ENCODE measurements at places on chromosomes 16 and 17.

GRCh38 chr17:68634345-68634876 is 33.2 kb upstream of the FAM20A start:
- no peak for DNase-seq

DNA sequence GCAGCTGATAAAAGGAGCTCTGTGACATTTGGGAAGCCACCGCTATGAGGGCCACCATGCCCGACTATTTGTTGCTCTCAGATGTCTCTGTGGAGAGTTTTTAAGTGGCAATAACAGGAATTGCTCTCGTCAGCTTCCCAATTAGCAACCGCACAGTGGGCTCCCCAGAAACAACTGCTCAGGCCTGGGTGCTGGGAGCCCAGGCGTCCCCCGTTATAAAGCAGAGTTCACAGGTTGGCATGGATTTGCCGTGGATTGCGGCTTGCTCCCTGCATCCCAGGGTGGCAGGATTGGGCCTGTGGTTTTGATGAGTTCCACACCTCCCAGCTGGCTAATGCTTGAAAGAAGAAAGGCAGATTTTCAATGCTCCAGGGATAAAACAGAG is 289.9 kb downstream of the CPPED1 start:
- no peak for DNase-seq

DNA sequence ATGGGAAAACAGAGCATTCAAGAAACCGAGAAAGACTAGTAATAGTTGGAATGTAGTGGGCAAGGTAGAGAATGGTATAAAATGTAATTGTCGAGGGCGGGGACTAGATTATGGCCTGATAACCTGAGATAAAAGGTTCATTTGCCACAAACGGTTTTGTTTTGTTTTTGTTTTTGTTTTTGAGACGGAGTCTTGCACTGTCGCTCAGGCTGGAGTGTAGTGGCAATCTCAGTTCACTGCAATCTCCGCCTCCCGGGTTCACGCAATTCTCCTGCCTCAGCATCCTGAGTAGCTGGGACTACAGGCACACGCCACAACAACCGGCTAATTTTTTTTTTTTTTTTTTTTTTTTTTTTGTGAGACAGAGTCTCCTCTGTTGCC is 1.4 kb downstream of the NEK8 start:
- DNase-seq: no peak

DNA sequence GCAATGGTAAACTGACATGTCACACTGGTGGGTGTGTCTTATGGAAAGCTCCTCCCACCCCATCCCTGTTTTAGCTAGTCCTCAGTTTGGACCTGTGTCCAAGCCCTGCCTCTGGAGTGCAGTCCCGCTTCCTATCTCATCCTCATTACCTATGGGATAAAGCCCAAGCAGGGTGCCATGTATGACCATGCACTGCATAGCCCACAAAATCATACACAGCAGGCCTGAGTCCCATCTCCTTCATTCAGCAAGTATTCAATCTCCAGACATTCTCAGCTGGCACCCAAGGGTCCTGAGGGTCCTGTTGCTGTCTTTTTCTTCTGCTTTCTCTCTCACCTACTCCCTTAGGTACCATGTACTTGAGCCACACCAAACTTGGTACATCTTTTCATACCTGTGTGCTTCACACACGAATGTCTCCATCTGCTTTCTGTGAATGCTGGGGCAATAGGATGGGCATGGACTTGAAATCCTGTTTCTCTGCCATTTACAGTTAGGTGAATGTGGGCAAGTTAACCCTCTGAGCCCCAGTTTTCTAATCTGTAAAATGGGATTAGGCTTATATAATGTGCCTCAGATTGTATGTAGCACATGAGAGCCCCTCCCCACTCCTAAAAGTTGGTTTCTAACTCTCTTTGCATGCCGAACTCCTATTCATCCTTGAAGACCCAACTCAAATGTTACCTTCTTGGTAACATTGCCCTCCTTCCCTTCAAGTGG is 28.5 kb downstream of the TNS4 start:
- no peak for DNase-seq

DNA sequence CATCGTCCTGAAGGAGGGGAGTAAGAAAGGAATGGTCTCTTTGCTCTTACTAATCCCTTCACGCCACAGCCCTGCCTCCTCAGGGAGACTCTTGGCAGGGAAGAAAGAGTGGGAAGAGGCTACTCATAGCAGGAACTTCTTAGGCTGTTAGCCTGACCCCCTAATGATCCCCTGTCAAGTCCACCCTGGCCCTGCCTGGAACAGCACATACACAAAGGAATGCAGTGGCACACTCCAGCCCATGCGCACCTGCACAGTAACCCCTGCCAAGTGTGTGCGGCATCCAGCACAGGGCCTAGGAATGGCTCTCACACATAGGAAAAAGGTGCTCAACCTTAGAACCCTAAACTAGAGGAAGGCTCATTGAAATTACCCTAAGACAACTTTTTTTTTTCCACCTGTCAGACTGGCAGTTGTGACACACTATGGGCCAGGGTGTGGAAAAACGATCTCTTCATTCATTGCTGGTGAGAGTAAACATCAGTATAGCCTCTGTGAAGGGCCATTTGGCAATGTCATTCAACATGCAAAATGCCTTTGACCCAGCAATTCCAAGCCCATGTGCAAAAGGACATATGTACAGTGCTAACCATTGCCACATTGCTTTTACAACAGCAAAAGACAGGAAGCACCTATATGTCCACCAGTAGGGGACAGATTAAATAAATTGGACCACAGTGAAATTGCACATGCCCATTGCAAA is 50.1 kb downstream of the PIMREG start:
- DNase-seq: peak; percentile 37

DNA sequence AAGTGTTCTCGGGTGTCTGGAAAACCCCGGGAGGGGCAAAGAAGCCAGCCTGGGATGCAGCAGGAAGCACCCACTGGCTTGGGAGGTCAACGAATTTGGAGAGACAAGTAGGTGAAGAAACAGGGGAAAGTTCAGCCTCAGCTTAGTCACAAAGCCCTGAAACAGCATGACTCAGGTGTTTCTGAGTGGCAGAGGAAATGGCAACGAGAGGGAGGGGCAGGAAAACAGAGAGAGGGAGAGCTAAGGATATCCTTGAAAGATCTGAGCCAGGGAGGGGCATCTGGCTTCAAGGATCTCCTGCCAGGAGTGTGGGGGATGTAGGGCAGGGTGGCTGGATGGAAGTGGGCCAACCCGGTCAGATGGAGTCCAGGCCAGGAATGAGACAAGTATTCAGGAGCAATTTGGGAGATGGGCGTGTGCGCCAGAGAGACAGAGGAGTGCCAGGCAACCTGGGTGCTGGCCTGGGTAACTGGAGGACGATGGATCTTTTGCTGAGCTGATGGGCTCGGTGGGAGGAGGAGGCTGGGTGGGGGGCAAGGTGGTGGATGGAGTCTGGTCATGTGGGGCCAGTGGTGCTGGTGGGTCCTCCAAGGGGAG is 27.2 kb downstream of the ABCC3 start:
- peak; percentile 22 for DNase-seq

- DNase-seq: no peak
These were observed 55.7 kb downstream of the SOX9 start for GRCh38 chr17:72176516-72176851.

GRCh38 chr16:56781528-56781961 is 51.6 kb downstream of the NUP93 start:
- no peak for DNase-seq

GRCh38 chr17:39607057-39607850 is 466 bp downstream of the NEUROD2 start:
- DNase-seq: no peak

DNA sequence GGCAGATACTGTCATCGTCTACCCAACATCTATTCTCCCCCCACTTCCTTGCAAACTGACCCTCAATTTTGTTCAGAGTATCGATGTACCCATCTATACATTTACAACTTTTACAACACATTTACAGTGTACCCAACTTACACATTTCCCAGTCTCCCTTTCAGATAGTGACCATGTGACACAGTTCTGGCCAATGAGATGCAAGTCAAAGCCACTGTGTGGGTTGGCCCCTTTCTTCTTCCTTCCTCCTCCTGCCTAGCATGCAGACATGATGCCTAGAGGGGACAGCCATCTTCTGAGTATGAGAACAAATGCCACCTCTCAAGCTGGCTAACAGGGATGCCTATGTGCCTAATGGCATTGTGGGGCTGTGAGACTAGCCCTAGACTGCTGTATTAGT is 11.3 kb upstream of the NFAT5 start:
- DNase-seq: no peak

- DNase-seq: no peak
These were observed 56.4 kb downstream of the MPRIP start for GRCh38 chr17:17098551-17099179.

- DNase-seq: peak; percentile 65
These were observed 45.5 kb downstream of the CYTH1 start for GRCh38 chr17:78736526-78737079.

DNA sequence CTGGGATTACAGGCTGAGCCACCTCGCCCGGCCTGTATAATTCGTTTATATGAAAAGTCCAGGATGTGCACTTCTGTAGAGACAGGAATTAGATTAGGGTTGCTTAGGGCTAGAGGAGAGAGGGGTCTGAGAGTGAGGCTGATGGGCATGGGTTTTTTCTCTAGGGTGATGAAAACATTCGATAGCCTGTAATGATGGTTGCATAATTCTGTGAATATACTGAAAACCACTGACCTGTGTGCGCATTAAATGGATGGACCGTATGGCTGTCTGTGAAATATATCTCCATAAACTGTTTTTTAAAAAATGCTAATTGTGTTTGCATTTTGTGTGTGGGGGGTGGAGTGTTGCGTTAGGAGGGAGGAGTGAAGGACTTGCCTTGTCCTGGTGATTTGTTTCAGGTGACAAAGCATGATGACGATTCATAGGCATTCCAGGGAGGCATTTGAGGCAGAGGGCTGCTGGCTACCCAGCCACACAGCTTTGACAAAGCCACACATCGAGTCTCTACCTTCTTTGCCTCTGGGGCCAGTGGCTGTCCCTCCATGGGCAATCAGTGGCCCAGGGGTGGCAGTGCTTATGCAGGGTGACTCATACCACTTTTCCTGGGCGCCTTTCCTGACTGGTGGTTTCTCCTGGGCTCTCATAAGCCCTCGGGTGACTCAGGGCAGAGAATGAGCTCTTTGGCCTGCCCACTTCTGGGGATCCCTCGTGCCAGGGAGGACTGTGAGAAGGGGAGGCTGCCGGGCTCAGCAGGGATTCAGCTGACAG is 148.5 kb upstream of the WSCD1 start:
- no peak for DNase-seq

- no peak for DNase-seq
These were observed 522 bp upstream of the GLG1 start for GRCh38 chr16:74607310-74607961.

DNA sequence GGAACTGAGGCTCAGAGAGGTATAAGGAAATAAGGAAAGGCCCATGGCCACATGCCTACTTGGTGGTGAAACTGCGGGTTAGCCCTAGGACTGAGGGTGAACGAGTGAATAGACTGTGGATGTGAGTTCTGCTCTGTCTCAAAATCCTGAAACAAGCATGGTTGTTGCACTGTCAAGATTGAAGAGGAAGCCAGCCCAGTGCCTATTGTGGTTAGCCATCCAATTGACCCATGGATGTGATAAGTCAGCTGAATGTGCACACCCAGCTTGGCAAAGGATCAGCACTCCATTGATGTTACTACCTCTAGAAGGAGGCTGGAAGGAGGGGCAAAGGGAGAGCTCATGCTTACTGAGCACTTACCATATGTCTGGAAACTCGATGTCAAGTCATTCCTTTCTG is 4.5 kb downstream of the TMEM114 start:
- no peak for DNase-seq

DNA sequence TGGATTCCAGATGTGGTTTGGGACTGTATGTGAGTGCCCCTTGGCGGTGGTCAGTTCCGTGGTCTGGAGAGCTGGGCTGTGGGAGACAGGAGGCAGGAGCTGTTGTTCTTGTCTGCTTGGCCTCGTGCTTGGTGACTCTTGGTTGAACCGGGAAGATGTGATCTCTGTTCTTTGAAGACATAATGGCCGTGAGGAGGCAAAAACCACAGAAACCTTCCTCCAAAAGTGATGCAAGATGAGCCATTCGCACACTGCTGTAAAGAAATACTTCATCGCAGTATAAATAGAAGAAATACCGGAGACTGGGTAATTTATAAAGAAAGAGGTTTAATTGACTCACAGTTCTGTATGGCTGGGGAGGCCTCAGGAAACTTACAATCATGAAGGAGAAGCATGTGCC is 128.8 kb downstream of the RAP1GAP2 start:
- no peak for DNase-seq

DNA sequence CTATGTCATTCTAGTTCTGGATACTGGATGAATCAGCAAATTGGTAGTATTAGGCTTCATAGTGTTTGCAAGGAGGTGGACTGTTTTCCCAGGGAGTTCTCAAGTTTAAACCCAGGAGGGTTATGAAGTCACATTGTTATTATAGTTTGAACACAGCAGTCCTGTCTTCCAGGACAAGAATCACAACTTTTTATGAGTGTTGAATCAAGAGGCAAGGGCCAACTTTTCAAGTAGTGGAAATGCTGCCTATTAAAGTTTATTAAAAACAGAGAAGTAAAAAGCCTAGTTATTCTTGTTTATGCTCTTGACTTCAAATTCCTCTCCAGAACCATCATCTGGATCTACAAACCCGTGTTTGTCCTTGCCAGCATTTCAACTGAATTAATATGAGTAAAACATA is 86.3 kb upstream of the GOT2 start:
- no peak for DNase-seq

GRCh38 chr17:12250973-12251372 is 230.3 kb downstream of the MAP2K4 start:
- DNase-seq: no peak

DNA sequence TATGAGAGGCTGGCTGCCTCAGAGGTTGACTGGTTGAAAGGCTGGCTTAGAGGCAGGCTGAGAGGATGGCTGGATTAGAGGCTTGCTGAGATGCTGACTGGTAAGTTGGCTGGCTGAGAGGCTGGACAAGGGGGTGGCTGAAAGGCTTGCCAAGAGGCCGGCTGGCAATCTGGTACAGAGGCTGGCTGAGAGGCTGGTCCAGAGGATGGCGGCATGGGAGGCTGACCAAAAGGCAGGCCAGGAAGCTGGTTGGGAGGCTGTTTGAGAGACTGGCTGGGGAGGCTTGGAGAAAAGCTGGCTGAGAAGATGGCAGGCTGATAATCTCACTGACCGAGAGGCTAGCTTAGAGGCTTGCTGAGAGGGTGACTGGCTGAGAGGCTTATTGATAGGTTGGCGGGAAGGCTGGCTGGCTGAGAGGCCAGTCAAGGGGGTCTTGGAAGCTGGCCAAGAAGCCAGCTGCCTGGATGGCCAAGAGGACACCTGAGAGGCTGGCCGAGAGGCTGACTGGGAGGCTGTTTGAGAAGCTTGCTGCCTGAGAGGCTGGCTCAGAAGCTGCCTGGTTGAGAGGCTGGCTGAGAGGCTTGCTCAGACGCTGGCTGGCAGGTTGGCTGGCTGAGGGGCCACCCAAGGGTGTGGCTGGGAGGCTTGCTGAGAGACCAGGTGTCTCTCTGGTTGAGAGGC is 34.2 kb upstream of the ACSM2B start:
- DNase-seq: no peak

DNA sequence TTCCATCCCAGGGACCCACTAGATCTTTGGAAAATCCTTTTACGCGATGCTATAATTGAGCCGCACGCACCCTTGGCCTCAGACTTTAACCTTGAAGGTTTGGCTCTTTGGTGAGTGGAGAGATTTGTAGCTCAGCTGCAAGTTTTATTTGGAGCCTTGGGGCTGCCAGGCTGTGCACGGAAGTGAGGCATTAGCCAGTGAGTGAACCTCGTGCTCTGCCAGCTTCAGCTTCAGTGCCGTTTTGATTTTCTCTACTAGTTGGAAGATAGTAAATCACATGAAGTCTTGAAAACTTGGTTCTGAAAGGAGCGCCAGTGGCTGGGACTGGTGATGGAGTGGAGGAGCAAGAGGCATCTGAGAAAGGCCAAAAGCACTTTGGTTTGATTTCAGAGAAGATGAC is 17.3 kb downstream of the CRHR1 start:
- no peak for DNase-seq

Data from activated naive CD4-positive, alpha-beta T cell treated with anti-CD3 and anti-CD28 coated beads, Interleukin-2, amount 50 U/mL, for 72 hours (primary cell).